ENCODE measurements at places on chromosomes 3 and 15. TPM values are rescaled to one million over a fixed set of nuclear protein-coding genes. Genes with fewer than 3 reads are reported as not detected.

GRCh38 chr3:111803123-111803593, 55.9 kb upstream of the PHLDB2 start:
- DNase-seq = peak; percentile 93

Gene BCL2A1
- total RNA-seq = 1.2 TPM

Gene DNAJA4
- total RNA-seq = 10.2 TPM

Gene NR1D2
- 6.1 TPM for total RNA-seq

Gene SCN5A
- total RNA-seq = 1.3 TPM

- DNase-seq = no peak
Observed at GRCh38 chr3:186143250-186143649, 34.4 kb upstream of the ETV5 start.

Gene PRR20G
- total RNA-seq = not detected

DNA sequence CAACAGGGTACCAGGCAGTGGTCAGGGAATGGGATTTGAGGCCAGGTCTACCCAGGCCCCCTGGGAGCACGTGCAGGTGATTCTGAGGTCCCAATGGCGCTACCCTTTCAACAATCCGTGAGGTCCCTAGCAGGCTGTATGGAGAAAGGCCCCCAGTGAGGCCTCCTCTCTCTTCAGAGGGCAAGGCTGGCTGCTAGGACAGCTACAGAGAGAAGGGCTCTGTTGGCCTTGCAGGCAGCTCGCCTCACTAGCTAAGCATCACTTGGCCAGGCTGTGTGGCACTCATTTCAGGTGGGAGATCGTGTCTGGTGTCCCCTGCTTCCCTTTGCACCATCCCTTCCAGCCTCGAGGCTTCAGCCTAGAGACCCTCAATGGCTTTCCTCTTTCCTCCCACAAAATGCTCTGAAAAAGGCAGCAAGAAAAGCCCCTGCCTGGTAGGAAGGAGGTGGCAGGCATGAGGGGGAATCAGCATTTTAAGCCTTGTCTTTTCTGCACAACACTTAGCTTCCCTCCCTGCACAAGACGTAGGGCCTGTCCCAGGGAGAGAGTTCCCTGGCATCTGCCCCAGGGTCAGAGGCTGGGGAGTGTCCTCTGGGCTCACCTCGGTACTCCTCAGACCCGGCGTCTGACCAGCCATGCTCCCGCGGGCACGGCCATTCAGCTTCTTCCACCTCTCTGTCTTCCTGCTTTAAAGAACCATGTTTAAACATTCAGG, 111.8 kb downstream of the ASB7 start:
- DNase-seq = no peak

DNA sequence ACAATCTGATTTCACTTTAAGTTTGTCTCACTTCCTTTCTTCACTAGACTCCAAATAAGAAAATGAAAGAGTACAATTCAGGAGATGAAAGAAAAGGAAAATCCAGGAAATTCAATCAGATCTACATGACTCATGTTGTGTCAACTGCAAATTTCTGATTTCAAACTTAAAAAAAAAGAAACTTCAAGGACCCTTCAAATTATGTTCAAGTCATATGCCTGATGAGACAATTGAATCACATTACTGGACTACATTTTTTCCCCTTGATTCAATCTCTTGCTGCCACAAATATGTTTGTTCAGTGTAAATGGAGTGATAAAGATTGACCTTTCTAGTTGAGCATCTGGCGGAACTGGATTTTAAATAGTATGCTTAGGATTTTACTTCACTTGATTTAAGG, 37.4 kb downstream of the FRMD5 start:
- DNase-seq = peak; percentile 88

GRCh38 chr3:110910346-110910955, 161.2 kb upstream of the NECTIN3 start:
- DNase-seq = no peak

Gene P2RY1
- total RNA-seq = 0.06 TPM

GRCh38 chr15:77738441-77739302, 106.0 kb upstream of the LINGO1 start:
- no peak for DNase-seq

- peak; percentile 80 for DNase-seq
Observed at GRCh38 chr15:39804026-39804425, 21.4 kb upstream of the FSIP1 start.

- no peak for DNase-seq
Observed at GRCh38 chr3:89087851-89088250, 19.6 kb upstream of the EPHA3 start.

- DNase-seq = no peak
Observed at GRCh38 chr3:154060238-154061000, 60.8 kb upstream of the ARHGEF26 start.

DNA sequence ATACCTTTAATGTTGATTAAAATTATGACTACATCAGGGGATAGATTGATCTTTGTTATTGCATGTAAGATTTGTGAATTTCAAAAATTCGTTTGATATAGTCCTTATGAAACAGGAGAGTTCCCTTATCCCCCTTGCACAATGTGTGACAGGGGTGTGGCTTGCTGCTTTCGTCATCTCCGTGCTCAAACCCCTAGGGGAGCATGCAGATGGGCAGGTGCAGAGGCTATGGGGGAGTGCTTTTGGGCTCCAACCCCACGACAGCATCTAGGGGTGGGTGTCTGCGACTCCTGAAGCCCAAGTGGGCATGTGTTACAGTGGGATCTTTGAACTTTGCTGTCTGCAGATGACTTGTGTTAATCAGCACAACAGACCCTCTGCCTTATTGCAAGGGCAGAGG, 360.1 kb upstream of the GOLIM4 start:
- no peak for DNase-seq

DNA sequence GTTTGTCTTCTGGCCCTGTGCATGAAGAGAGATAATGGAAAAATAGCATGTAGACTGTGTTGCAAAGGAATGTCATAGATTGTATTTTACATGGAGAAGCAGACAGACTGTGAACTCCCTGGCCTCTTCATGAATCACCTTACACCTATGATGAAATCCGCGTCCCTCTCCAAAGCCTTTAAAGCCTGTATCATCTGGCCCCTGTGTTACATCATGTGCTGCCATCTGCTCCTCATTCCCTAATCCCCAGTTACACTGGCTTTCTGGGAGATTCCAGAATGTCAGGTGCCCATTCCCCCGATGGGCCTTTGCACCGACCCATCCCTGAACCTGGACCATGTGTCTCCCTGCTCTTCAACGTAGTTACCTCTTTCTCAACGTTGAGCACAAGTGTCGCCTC, 190.8 kb downstream of the ADAMTSL3 start:
- DNase-seq = no peak

GRCh38 chr15:101457696-101458095, 31.8 kb downstream of the PCSK6 start:
- DNase-seq = no peak

Gene HRG
- total RNA-seq = not detected

Gene GANC
- total RNA-seq = 11.2 TPM

GRCh38 chr15:84953726-84954125, 27.9 kb upstream of the PDE8A start:
- DNase-seq = no peak

GRCh38 chr3:191070201-191070600, 128.8 kb upstream of the OSTN start:
- peak; percentile 73 for DNase-seq

DNA sequence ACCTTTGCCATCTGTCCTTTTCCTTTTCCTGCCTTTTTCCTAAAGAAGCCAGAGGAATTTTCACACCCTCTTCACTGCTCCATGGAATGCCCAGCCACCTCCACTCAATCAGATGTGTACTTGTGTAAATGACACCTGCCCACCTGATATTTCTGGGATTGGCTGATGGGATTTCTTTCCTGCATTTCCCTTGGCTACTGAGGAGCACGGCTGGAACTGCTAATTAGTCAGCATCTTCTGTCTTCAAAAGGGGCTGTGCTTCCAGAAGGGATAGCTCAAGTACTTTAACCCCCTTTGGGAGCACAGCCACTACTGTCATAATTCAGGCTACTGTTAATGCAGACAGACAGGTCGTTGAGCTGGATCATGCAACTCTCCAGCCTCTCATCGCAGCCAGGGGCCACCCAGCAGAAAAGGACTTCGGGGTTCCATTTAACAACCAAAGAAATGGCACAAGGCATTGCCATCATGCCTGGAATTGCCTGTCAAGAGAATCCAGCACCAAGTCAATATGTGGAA, 38.6 kb downstream of the MGLL start:
- no peak for DNase-seq

GRCh38 chr3:58200121-58200709, 10.6 kb downstream of the DNASE1L3 start:
- no peak for DNase-seq

Gene CPNE9
- total RNA-seq = not detected

GRCh38 chr3:56157693-56158362, 310.4 kb downstream of the ERC2 start:
- no peak for DNase-seq

Gene CORO2B
- 13.5 TPM for total RNA-seq

DNA sequence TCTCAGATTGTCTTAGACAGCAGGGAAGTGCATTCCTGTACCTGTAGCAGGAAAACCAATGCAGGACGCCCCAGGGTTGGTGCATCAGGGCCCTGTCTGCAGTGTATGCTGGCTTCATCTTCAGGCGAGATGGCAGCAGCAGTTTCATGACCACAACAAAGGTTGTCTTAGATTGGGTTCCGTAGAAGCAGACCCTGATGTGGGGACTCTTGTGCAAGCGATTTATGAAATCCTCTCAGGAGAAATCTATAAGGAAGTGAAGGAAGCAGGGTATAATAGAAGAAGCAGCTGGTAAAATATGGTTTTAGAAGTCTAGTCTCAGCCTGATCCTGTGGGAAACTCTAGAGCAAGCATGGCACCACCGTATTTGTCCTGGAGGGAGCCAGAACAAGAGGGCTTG, 25.0 kb downstream of the DNAH1 start:
- DNase-seq = no peak

- DNase-seq = no peak
Observed at GRCh38 chr3:170423001-170423615, 4.4 kb downstream of the CLDN11 start.

Gene ADAMTS7
- total RNA-seq = 10.5 TPM

DNA sequence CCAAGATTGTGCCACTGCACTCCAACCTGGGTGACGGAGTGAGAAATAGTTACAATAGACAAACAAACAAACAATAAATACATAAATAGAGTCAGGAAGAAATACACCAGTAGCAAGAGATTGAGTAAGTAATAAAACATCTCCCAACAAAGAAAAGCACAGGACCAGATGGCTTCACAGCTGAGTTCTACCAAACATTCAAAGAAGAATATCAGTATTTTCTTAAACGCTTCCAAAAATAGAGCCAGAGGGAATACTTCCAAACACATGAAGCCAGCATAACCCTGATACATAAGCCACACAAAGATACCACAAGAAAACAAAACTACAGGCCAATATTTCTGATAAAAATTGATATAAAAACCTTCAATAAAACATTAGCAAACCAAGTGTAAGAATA, 30.7 kb upstream of the IGSF10 start:
- DNase-seq = no peak

DNA sequence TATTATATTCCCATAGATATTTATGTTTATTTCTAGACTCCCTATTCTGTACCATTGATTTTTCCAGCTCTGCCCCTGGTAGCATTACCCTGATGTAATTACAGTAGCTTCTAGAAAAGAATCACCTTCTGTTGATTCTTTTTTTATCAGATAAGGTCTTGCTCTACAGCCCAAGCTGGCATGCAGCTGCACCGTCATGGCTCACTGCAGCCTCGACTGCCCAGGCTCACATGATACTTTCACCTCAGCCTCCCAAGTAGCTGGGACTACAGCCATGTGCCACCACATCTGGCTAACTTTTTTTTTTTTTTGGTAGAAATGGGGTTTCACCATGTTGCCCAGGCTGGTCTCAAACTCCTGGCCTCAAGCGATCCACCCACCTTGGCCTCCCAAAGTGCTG, 41.8 kb downstream of the SLC24A1 start:
- DNase-seq = no peak

Gene IL16
- 0.12 TPM for total RNA-seq

DNA sequence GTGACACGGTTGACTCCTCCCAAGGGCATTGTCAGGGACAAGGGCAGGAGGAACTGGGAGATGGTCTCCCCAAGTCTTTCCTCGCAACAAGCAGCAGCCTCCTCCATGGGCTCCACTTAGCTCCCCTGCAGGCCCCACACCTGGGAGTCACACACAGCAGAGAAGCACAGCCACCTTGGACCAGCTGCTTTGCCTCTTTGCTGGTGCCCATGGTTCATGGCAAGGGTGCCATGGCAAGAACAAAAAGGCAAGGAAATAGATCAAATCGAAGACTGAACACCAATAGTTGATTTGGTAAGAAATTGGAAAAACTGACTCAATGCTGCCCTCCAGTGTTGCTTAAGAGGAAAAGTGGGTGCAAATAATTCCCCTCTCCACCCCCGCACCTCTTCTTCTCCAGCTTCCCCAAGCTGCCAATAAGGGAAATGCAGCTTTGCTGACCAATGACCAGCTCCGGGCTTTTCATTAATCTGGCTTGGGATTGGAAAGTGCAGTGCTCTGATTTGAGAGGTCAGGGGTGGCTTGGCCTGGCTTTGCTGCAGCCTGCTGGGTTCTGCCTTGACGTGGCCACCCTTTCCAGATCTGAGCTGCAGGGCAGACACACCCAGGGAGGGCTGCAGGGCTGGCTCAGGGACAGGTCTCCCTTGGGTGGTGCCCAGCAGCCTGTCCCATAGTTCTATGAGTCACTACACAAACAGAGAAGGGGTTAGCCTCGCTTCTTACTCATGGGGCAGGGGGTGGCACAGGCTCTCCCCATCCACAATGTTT, 162.0 kb downstream of the KLF13 start:
- peak; percentile 63 for DNase-seq

Gene MINAR1
- total RNA-seq = 0.43 TPM

DNA sequence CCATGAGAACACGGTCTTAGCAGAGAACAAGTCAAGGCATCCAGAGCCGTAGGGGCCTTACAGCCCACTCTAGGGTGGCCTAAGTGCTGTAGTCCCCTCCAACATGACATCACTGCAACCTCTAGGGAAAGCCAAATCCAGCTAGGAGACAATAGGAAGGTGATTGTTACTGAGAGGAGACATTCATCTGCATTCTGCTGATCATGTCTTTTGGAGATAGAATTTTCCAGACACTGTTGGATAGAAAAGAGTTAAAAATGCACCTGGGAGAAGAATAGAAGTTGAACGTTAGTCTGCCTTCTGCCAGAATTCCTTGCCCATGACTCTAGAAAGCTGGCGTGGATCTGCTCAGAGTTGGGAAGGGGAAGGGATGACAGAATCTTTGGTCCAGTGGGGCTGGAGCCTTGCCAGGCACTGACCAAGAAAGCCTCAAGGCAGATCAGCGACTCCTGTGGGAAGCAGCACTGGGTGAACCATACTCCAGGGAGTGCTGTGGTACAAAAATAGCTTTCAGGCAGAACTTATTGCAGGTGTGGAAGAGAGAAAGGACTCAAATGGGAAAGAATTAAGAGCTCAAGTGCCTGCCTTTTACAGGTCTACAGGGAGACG, 44.8 kb upstream of the RAF1 start:
- DNase-seq = peak; percentile 61

Measured in epithelial cell of proximal tubule (primary cell).